HAP-1 (cell line): ENCODE measurements at places on chromosomes 16 and 17.

GRCh38 chr17:16551878-16552636 is 16.9 kb downstream of the ZNF287 start:
- DNase-seq: no peak

GRCh38 chr17:44942456-44942855 is 5.1 kb downstream of the KIF18B start:
- no peak for DNase-seq

DNA sequence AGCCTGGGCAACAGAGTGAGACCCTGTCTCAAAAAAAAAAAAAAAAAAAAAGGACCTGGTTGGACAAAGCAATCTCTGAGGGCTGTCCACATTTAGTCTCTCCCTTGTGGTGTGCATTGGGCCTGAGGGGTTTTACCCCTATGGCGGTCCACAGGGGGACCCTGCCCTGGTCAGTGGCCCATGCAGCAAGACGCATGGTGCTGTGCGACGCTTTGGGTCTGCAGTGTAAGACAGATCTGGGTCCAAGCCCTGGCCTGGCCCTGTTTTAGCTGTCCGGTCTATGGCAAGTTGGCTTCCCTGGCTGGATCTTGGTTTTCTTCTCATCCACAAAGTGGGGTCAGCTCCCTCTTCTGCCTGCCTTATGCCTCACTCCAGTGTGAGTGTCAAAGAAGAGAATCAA is 123.2 kb upstream of the NLRP1 start:
- no peak for DNase-seq

DNA sequence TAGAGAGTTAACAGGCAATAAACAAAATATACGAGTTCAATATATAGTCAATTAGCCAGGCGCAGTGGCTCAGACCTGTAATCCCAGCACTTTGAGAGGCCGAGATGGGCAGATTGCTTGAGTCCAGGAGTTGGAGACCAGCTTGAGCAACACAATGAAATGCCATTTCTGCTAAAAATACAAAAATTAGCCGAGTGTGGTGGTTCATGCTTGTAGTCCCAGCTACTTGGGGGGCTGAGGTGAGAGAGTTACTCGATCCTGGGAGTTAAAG is 69.8 kb upstream of the TOB1 start:
- no peak for DNase-seq

DNA sequence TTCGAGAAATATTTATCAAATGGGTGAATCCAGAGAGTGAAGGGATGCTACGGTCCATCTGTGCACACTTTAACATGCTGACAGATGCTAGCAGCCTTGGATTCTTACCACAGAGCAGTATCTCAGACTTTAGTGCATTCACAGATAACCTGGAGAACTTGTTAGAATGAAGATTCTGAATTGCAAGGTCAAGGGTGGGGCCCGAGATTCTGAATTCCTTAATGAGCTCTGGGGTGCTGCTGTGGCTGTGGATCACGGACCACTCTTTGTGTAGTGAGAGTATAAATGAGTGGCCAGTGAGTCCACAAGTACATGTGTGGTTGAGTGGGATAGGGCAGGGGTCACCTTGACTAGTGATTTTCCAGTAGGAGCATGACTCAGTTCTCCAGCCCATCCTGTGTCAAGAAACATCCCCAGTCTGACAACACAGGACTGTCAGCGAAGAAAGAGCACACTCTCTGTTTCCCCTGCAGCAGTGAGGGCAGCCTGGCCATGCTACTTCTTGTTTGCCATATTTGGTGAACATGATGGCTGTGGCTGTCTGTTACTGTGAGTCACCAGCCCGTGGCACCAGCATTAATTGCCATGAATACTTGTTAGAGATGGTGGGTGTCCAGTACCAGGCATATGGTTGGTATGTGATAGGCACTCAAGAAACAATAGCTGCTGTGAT is 13.0 kb upstream of the SALL1 start:
- no peak for DNase-seq

- no peak for DNase-seq
Observed at GRCh38 chr16:18999045-18999393, 15.3 kb downstream of the TMC7 start.

DNA sequence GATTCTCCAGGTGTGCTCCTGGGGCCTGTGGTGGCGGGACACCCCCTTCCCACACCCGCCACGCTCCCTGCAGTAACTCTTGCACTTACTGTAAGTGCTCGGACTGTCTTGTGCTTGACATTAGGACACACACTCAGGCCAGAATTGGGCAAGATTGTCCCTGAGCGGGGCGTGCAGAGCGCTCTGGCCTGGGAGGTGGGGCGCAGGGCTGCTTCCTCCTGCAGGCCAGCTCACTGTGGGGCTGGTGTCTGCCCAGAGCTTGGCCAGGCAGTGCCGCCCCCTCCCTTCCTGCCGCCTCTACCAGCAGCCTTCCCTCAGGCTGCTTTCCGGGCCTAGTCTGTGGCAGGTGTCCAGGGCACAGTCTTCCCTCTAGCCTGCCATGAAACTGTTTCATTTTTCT is 6.1 kb upstream of the ATP6V0C start:
- no peak for DNase-seq

DNA sequence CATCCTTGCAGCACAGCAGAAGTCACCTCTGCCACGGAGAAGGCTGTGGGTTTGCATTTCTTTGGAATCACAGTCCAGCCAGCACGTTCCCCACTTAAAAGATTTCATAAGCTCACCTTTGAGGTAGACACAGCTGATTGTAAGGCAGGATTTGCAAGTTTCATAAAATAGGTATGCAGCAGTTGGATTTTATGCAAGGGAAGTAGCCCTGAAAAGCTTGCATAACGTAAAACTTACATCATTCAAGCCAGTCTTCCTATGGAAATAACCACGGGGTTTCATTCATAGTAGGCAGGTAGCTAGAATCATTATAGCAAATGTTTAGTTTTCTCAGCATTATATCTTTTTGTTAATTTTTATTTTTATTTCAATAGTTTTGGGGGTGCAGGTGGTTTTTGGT is 49.8 kb upstream of the ARHGAP44 start:
- no peak for DNase-seq
